ENCODE measurements at places on chromosomes 6 and 20.
A peak's percentile ranks its signal among the peaks of the same experiment; 100 is the strongest.

DNA sequence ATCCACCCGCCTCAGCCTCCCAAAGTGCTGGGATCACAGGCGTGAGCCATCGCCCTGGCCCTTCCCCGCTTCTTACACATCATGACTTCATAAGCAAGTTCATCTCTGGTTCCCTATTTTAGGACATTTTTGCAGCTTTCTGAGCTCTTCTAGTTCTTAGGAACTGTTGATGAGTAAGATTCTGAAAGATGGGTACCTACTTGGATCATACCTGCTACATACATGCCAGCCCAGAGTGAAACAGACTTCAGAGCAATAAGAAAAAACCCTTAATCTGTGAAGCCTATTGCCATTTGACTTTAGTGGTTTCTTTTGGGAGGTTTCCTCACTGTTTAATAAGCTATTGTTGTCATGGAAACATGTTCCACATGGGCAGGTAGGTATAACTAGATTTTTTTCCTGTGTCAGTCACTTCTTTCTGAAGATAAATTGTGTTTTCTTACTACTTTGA, 27.9 kb upstream of the TMEM217 start:
- no peak for DNase-seq

- peak; percentile 66 for DNase-seq
These were observed 333.8 kb downstream of the CDH26 start for GRCh38 chr20:60292001-60292520.

- DNase-seq = no peak
These were observed 9.5 kb upstream of the SUPT3H start for GRCh38 chr6:45387236-45387635.

GRCh38 chr6:470051-470900, 78.7 kb downstream of the IRF4 start:
- no peak for DNase-seq

GRCh38 chr6:70680396-70680795, 12.7 kb downstream of the SMAP1 start:
- no peak for DNase-seq

GRCh38 chr6:14467591-14467990, 350.0 kb downstream of the CD83 start:
- no peak for DNase-seq

DNA sequence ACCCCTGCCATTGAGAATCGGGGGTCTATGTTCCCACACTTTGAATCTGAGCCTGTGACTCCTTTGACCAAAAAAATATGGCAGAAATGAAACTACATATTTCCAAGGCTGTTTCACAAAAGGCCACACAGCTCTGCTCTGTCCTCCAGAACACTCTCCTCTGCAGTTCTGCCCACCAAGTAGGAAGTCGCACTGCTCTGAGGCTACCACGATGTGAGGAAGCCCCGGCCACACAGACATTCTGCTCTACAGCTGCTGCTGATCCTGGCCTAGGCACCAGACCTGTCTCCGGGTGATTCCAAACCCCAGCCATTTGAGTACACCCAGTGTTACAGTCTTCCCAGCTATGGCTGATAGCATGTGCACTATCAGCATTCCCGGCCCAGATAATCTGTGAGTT, 85.1 kb downstream of the LYRM4 start:
- peak; percentile 60 for DNase-seq

DNA sequence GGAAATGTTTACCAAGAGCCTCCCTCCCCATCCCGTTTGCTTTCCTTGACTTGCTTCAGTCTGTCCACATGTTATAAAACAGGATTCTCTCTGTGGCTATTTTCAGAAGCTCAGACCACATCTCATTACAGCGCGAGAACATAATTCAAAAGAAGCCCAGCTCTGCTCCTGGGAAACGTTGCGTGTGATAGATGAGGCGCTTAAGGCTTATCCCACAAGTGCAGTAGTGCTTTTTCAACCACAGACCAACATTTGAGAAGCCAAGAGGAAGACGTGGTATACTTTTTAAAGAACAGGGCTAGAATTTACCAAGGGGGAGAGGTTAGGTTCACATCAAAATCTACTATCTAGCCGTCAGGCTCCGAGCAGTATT, 239.5 kb downstream of the SLC24A3 start:
- no peak for DNase-seq

- DNase-seq = no peak
These were observed 29.5 kb downstream of the PXDC1 start for GRCh38 chr6:3721810-3722621.

DNA sequence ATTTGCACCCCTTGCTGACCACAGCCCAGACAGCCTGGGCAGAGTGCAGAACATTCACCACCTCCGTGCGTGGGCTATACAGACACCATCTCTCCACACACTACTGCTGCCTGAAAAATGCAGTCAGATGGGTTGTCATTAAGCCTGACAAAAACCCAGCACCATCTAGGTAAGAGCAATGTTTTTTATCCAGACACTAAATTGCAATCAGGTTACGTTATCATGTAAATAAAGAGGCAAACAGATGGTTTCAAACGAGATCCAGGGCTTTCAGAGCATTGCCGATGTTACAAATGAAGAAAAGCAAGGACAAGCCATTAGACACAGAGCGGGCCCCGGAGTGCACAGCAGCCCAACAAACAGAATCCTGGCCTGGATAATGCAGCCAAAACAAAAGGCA, 269.6 kb downstream of the PKHD1 start:
- no peak for DNase-seq

DNA sequence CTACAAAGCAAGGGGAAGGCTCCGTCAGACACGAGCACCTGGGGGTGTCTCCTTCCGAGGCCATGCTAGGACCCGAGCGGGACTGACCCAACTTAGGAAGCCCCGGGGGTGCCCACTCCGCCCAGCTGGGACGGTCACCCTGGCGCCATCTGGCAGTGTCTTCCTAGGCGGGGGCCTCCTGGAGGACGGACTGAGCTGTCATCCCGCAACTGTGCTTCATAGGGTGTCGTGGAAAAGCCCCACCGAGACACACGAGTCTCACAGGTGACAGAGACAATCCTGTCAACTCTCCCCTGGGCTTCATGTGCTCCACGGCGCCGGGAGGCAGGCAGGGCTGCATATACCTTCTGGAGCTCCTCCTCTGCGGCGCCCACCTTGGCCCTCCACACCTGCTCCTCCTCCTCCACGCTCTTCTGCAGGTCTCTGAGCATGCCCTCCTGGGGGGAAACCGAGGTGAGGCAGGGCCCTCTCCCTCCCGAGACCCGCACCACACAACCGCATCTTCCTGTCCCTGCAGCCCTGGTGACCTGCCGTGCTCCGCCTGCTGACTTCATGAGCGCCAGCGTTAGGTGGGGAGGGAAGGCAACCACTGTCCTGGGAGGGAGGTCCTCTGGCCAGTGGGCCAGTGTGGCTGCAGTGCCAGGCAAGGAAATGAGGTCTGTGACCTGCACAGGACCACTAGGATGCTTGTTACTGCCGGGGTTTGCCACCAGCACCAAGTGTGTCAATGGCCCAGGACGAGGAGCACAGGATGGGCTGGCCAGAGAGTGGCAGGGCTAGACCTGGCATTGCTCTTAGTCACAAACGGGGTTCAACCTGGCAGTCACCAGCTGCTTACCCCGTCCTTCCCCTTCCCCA, 50.7 kb downstream of the DSTN start:
- no peak for DNase-seq

GRCh38 chr6:145323646-145324045, 411.7 kb downstream of the EPM2A start:
- DNase-seq = no peak

DNA sequence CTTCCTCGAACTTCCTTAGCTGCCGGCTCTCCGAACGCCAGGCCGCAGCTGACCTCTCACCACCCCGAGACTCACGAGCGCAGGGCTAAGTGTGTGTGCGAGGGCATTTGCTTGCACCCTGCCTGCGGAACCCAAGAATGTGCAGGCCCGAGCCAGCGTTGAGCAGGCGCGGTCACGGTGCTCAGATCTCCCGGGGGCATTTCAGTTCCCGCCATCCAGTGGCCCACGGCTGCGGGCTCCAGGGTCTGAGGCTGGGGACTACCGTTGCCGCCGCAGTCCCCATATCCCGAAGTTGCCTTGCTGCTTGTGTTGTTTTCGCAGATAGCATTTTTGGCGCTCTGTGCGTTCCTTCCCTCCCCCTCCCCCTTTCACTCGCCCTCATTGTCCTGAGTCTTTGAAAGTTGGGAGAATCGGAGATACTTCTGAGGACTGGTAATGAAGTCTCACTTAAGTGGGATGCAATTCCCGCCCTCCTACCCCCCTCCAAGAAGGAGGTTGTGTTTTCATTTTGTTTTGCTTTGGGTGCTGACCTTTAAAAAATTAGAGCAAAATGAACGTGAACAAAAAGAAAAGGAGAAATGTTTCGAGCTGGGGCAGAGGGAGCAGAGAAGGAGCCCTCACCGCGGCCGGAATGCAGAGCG, 1.7 kb downstream of the NR2E1 start:
- DNase-seq = no peak

- DNase-seq = no peak
These were observed 113.7 kb upstream of the LOC128125822 start for GRCh38 chr6:63458480-63459115.

DNA sequence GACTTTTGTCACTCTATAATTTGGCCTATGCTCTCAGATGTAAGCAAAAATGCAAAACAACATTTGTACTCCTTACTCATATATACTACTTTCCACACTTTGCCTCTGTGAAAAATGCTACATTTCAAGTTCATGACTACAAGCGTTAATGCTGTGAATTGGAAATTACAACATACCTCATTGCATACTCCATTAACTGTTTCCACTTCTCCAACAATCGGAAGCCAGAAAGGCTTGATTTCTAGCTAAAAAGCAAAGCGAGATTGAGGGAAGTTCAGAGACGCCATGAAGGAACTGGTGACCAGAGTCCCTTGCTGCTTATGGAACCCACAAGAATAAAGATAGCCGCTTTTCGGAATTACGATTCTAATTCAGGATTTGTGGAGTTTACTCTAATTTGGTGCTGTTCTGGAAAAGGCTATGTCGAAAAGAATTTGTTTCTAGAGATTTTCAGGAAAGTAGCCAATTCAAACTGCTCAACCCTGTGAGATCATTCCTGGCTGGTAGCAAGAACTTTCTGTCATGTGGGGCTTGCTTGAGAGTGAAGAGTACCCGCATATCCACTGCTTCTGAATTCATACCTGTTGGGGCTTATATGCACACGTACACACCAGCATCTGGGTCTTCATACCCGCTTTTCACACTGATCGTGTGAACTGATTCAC, 98.0 kb upstream of the CITED2 start:
- DNase-seq = no peak

DNA sequence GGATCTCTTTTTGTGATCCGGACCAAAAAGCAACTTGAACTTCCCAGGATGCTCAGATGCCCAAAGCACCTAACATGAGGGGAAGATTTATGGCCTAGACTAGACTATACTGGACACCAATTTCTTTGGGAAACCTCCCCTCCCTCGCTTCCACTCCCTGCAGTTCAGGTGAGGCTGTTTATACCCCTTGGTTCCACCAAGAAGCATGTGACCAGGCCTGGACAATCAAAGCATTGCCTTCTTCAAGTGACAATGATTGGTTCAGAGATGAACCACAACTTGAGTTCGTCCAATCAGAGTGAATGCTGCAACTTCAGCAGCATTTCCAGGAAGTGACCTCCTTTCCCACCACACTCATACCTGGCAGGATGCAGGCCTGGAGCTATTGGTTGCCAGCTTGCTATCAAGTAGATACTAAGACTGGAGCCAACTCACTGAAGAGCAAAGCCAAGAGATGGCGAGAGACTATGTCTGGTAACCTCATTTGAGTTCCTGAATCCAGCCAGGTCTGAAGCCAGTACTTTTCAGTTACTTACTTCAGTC, 45.6 kb upstream of the SLC9A8 start:
- no peak for DNase-seq

- no peak for DNase-seq
These were observed 2.4 kb downstream of the PREP start for GRCh38 chr6:105400501-105400900.

DNA sequence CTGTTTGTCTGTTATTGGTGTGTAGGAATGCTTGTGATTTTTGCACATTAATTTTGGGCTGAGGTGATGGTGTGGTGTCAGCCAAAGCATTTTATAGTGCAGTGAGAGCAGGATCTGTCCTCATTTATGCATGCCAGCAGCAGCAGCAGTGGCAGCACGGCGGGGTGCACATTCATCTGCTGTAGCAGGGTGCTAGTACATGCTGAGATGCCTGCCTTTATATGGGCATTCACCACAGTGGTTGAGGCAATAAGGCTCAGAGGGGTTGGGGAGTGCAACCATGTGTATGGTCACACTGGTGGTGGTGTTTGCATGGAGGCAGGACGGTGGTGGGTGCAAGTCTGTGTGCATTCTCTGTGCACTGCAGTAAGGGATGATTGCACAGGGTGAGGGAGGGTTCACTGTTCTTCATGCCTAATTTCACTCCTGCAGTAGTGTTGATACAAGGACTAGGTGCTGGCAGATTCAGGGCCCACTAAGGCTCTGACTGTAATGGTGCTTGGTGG, 129.3 kb upstream of the SYNCRIP start:
- no peak for DNase-seq

DNA sequence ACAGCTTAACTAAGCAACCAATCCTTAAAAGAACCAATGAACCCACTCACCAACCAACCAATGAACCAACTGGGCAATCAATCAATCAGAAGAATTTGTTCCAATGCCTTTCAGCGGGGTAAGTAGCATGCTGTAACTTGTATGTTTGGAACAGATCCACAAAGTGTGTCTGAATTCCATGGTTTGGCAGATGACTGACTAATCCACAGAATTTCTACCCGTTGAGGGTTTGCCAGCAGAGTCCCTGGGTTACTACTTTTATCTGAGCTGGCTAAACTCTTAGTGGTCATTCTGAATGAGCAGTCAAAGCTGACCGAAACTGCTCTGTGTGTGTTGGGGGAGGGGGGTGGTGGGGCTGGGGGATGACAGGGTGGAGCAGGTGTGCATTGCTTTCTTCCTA, 125.0 kb upstream of the JAG1 start:
- DNase-seq = no peak

GRCh38 chr6:136923954-136924673, 2.0 kb downstream of the SLC35D3 start:
- no peak for DNase-seq

DNA sequence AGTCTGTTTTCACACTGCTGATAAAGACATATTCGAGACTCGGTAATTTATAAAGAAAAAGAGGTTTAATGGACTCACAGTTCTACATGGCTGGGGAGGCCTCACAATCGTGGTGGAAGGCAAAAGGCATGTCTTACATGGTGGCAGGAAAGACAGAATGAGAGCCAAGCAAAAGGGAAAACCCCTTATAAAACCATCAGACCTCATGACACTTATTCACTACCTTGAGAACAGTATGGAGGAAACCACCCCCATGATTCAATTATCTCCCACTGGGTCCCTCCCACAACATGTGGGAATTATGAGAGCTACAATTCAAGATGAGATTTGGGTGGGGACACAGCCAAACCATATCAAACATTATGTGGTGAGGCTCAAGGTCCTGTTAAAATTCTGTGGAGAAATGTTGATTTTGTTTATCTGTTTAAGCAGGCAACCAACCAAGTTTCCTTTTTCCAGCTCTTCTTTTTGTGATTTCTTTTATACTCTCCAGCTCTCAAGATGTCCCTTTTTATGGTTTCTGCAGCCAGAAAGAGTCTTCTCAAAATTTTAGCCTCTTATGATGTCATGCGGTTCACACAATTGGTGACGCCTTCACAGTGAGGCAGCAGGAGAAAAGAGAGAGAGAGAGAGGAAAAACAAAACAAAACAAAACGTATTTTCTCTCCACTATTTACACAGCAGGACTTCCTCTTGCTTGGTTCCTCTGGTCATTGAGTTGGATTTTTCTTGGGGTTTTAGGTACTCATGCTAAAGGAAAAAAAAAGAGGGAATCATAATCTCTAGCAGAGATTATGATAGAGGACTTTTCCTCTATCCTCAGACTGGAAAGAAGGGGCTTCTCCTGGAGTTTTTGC, 18.0 kb downstream of the AIG1 start:
- DNase-seq = no peak
